ENCODE measurements at places on chromosomes 7 and 10. TPM values are rescaled to one million over a fixed set of nuclear protein-coding genes. Genes with fewer than 3 reads are reported as not detected.

GRCh38 chr7:143285806-143286521 is 1.2 kb downstream of the TMEM139 start:
- peaks cover 9% of the 10 kb centered on the region for H3K4me1 ChIP-seq
- H3K4me3 ChIP-seq, result no peak overlapping the region
- DNase-seq, result no peak
- H3K36me3 ChIP-seq, result peaks cover 29% of the 10 kb centered on the region
- H3K27ac ChIP-seq, result no peak overlapping the region

Gene KCND2
- 6.4 TPM for total RNA-seq

DNA sequence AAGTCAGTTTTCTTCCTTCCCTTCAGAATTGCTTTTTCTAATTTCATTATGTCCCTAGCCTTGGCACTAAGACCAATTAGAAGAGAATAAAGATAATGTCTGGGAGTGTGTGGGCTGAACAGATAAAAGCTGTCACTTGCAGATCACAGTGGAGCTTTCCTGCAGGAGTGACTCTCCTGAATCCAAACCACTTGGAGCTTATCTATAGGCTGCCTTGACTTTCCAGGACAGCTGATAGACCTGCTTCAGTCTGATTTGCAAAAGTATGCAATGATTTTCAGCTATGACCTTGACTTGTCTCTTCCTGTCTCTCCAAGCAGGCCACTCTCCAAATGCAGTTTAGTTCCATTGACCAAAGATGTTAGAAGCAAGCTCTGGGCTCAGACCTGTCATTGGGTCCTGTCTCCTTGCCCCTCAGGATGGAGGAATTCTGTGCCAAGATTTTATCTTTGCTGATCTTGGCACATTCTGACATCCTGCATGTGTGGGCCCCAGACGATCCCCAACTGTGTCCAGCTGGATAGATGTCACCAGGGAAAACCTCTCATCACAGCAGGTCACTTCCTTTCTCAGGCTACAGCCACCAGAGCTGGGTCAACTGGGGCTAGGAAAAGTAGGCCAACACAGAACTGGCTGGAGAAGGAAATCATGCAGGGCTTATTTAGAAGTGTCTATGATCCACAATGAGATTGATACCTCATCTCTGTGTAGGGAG is 120.9 kb upstream of the ZNF438 start:
- no peaks in the 10 kb centered on the region for H3K36me3 ChIP-seq
- H3K4me1 ChIP-seq, result no peaks in the 10 kb centered on the region
- H3K27ac ChIP-seq, result no peak overlapping the region
- H3K4me3 ChIP-seq, result no peak overlapping the region

DNA sequence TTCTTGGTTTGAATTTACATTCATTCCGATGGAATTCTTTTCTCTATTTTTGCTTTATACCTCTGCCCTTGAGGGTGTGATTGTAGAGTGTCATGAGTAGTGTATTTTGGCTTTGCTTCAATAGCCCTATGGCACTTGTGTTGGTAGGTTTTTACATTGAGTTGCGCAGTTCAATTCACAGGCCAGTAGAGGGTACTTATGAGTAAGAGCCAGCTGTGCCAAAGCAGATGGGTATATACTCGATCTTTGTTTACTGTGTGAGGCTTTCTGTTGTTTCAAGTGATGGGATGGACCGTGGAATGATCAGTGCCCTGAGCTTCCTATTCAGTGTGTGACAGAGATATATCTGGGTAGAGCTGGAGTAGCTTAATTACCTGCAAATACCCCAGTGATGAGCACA is 4.3 kb upstream of the AKR1C3 start:
- H3K27ac ChIP-seq, result no peak overlapping the region
- no peak overlapping the region for H3K4me3 ChIP-seq
- DNase-seq, result peak; percentile 36
- no peaks in the 10 kb centered on the region for H3K27me3 ChIP-seq
- no peaks in the 10 kb centered on the region for H3K36me3 ChIP-seq
- H3K4me1 ChIP-seq, result no peaks in the 10 kb centered on the region

GRCh38 chr10:116208956-116209567 is 63.9 kb downstream of the GFRA1 start:
- no peaks in the 10 kb centered on the region for H3K4me1 ChIP-seq
- no peak for DNase-seq
- H3K27me3 ChIP-seq, result no peaks in the 10 kb centered on the region
- no peak overlapping the region for H3K4me3 ChIP-seq
- no peaks in the 10 kb centered on the region for H3K36me3 ChIP-seq

Gene OR2A12
- total RNA-seq, result not detected

GRCh38 chr10:22854935-22855421 is 72.9 kb upstream of the ARMC3 start:
- no peaks in the 10 kb centered on the region for H3K27me3 ChIP-seq
- H3K4me3 ChIP-seq, result no peak overlapping the region
- H3K4me1 ChIP-seq, result no peaks in the 10 kb centered on the region
- H3K36me3 ChIP-seq, result no peaks in the 10 kb centered on the region
- no peak for DNase-seq

GRCh38 chr10:132876131-132876860 is 66.1 kb downstream of the CFAP46 start:
- no peak for DNase-seq
- H3K4me1 ChIP-seq, result no peaks in the 10 kb centered on the region
- no peak overlapping the region for H3K27ac ChIP-seq
- H3K27me3 ChIP-seq, result no peaks in the 10 kb centered on the region

Gene NYAP1
- 3.2 TPM for total RNA-seq

Gene SLC13A1
- not detected for total RNA-seq

GRCh38 chr10:11604865-11605650 is 6.4 kb downstream of the USP6NL start:
- peaks cover 4% of the 10 kb centered on the region for H3K36me3 ChIP-seq
- peaks cover 13% of the 10 kb centered on the region for H3K4me1 ChIP-seq
- no peaks in the 10 kb centered on the region for H3K27me3 ChIP-seq

- H3K27me3 ChIP-seq, result no peaks in the 10 kb centered on the region
- peak overlapping the region; percentile 91 for H3K4me3 ChIP-seq
- peaks cover 3% of the 10 kb centered on the region for H3K4me1 ChIP-seq
- no peak overlapping the region for H3K27ac ChIP-seq
- DNase-seq, result no peak
- peaks cover 66% of the 10 kb centered on the region for H3K36me3 ChIP-seq
Observed at GRCh38 chr7:100079024-100079560, 2.4 kb downstream of the ZNF3 start.

Data from H9 (cell line).